ENCODE measurements at places on chromosomes 13 and 19.

GRCh38 chr19:5839065-5840017 lies at the start of gene FUT6:
Gene FUT6 (minus strand): TSS chr19:5839702. CDS start chr19:5832567, 7,135 bp downstream.
- DNase-seq: no peak

- DNase-seq: no peak
Observed at GRCh38 chr13:46812301-46812797, 15.4 kb upstream of the ESD start.

DNA sequence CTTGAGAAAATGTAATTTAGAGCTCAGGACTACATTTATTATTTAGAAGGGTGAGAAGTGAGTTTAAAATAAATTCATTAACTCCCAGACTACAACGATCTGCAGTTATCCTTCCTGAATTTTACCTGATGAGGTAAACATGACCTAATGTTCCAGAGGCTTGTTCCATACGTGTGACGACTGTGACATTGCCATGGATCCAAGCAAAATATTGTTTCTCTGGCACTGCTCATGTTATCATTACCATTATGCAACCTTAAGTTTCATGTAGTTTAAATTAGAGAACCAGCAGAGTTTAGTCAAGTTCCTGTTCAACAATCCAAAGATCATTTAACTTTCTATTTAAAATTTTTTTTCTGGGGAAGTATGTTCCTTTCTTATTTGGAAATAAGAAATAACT lies 279.6 kb downstream of the KLF5 start:
- no peak for DNase-seq

DNA sequence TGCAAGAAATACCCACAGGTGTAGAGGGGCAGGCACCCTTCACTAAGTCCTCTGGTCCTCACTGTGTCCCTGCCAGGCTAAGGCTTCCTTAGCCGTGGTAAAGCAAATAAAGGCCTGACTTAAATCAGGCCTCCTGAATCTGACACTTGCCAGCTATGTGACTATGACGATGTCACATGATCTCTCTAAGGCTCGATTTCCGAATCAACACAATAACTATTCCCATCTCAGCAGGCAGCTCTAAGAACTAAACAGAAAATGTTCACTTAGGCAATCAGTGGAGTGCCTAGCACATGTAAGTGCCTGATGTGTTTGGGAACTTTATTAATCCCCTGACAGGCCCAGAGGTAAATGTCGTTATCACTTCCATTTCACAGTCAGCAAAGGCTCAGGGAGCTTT lies 2.0 kb downstream of the ZNF550 start:
- DNase-seq: no peak

DNA sequence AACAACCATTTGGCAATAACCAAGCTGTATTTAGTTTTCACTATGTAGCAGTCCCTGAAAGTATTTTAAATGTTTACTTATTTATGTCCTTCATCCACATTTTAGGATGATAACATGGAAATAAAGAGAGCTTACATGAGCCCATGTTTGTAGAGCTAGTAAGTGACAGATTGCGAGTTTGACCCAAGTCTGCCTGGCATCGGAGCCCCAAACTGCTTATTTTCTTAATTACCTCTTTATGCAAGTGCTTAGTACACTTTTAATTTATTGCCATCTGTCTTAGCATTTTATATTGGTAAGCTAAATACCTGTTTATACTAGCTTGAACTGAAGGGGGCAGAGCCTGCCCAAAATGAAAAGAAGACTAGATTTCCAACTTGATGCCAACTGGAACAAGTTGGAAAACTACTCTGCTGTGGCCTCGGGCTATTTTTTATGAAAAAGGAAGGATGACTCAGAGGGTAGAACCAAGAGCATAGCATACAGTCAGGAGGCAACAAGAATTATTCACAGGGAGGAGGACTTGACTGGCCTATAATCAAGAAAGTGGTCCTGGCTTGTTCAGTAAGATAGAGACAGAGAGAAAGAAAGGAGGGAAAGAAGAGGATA lies 150.2 kb downstream of the NDFIP2 start:
- DNase-seq: no peak

- DNase-seq: no peak
Observed at GRCh38 chr13:64746845-64747244, 2483.3 kb downstream of the PCDH9 start.

- DNase-seq: no peak
Observed at GRCh38 chr13:110162053-110162452, 144.9 kb downstream of the COL4A1 start.

GRCh38 chr13:111658145-111659100 lies 338.0 kb downstream of the TEX29 start:
- DNase-seq: peak; percentile 47

DNA sequence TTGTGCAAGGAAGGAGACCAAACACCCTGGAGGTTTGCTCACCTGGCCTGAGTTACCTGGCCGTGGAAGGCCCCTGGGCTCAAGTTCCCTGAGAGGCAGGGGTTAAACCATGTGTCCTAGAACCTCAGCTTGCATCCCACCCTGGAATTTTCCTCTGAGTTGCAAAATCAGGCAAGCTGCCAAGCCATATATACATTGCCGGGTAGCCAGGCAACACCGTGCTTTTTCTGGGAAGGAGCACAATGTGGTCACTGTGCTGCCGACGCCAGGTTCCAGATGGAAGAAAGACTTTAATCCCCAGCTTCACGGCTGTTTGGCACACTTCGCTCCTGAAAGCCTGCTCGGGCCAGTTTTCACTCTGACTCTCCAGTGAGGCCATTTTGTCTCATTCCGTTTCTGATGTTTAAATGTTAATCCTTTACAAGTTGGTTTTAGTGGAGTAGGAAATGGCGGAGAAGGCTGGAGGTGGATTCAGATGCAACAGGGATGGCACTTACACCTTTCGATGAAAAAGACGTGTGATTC lies 60.1 kb upstream of the PEG3 start:
- no peak for DNase-seq

- no peak for DNase-seq
Observed at GRCh38 chr19:58406818-58407657, 1.4 kb upstream of the ZNF584 start.
